ENCODE measurements at places on chromosomes 7 and 10.

DNA sequence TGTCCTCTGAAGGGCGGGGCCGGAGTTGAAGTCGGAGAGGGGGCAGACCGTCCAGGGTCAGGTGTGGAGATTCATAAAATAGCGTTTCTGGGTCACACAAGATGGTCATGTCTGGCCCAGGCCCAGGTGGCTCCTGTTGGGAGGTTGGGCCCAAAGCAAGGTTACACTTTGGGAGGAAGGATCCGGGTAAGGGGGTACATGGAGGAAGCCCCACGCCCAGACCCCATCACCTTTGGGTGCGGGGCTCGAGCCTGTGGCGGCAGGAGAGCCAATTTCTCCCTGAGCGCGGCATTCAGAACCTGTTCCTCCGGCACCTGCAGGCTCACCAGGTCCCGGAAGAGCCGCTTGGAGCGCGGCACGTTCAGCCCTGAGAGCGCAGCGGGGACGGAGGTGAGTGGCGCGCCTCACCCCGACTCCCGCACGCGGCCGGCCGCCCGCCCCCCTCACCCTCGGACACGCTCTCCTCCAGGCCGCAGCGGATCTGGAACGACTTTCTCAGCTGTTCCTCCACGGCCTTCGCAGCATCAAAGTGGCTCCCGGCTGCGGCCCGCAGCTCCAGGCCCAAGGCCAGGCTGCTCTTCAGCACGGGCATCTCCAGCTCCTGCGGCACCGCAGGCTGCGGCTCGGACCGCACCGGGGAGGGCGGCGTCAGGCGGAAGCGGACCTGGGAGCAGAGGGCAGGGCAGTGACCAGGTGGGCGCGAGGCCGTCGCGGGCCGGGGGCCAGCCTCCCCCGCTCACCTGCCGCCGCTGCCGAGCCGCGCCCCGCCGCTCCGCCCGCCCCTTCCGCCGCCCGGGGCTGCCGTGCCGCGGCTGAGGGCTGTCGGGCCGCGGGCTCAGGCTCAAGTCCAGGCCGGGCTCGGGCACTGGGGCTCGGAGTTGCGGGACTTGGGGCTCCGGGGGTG, 644 bp downstream of the PPP1R35 start:
- ATAC-seq, result peak; percentile 53

GRCh38 chr7:36659172-36659516, 65.2 kb downstream of the AOAH start:
- ATAC-seq, result peak; percentile 72

- ATAC-seq, result no peak
These were observed 14.6 kb downstream of the FAM149B1 start for GRCh38 chr10:73182568-73182967.

DNA sequence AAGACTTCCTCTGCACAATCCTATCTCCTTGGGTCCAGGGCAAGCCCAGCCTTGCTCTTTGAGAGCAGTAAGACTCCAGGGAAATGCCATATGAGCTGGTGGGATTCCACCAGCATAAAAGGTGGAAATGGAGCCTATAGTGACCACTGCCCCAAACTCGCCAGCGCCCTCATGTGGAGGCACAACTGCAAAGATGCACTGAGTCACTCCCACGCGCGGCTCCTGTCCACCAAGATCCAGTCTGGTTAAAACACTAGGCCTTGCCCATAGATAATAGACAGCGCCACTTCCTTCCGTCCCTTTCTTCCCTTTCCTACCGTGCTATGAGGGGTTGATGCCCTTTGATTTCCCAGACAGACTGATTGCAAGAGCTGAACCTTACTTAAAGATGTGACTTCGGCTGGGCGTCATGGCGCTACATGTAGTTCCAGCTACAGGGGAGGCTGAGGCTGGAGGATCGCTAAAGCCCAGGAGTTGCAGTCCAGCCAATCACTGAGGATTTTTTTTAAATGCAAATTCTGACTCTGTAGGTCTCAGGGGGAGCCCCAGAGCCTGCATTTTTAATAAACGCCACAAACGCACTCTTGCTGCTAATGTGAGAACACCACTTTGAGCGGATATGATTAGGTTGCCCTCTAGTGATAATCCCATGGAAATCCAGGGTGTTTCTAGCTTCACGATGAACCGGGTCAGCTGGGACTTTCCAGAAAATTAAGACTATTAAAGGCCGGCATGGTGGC, 136.5 kb downstream of the EPC1 start:
- ATAC-seq, result no peak

GRCh38 chr7:95620631-95621030, 24.3 kb upstream of the PDK4 start:
- no peak for ATAC-seq

DNA sequence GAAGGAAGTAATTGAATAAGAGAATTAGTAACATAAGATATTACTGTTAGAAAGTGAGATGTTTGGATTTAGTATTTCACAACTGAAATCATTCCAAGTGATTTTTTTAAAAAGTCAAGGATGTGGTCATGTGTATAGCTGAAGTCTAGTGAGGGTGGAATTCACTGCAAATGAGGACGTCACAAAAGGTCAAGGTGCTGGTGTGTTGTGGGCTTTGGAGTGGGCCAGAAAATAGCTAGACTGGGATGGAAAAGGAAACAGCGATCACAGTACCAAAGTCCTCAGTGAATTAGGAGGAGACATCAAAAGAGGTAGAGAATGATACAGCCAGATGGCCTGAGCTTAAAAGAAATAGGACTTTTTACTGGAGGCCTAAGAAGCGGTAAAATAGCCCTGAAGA, 272.8 kb downstream of the DYNC1I1 start:
- no peak for ATAC-seq

GRCh38 chr7:8144856-8145255, 117.1 kb downstream of the ICA1 start:
- ATAC-seq, result no peak

DNA sequence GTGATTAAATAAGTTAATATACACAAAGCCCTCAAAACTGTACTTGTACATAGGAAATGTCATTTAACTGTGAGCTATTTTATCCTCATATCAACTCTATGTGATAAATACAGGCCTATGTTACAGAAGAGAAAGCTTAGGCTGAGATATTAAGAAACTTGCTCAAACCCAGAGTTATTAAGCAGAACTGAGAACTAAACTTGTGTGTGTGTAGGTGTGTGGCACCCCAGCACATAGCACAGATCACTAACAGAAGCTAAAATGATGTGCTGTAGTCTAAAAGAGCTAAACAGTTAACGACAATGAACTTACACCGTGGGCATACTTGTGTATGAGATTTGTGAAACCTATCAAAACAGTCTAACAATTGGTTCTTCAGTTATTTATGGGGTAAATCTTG, 34.5 kb downstream of the MTPN start:
- no peak for ATAC-seq

GRCh38 chr10:28556142-28556541, 23.2 kb downstream of the WAC start:
- ATAC-seq, result no peak

DNA sequence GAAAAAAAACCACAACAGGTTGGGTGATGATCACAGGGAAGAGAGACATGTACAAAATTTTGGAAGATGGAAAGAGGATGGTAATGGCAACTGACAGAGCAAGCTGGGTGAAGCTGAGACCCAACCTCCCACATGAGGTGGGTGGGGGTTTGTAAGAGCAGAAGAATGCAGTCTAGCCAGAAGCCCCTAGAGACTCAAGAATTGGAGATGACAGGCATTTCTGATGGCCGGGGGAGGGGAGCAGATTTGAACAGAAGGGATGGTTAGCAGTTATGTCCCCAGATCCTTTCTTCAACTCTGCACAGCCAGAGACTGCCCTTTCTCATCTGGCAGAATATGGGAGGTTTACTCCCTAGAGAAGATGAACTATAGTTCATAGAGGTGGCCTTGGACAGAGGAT, 208.0 kb downstream of the GALNT17 start:
- ATAC-seq, result no peak

- no peak for ATAC-seq
These were observed 354.8 kb upstream of the SEMA3A start for GRCh38 chr7:84549409-84549808.

GRCh38 chr7:35983626-35984025, 169.4 kb upstream of the EEPD1 start:
- ATAC-seq, result no peak

DNA sequence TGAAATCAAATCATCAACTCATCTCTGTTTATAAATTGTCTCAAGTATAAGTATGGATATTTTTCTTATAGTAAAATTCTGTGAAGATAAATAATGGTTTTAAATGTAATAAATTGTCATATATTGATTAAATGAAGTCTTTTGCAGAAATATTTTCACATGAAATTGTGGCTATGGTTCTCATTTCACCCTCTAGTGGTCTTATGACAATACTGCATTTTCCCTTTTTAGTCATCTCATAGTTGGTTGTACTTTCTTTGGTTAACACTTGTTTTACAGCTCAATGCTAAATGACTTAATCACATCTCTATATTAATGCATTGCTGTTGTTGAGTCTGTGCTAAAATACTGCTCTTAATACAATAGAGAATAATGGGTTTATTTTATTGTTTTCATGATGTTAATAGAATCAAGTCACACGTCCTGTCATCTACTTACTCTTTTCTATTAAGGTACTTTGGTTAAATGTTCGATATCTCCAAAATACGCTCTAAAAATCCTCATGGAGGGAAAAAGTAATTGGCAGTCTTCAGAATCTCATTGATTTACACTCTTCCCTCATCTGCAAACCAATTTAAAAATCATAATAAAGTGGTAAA, 38.0 kb upstream of the CACNA2D1 start:
- ATAC-seq, result no peak
